Stimulated activated naive CD4-positive, alpha-beta T cell (primary cell): ENCODE measurements at places on chromosomes 7 and 10.

DNA sequence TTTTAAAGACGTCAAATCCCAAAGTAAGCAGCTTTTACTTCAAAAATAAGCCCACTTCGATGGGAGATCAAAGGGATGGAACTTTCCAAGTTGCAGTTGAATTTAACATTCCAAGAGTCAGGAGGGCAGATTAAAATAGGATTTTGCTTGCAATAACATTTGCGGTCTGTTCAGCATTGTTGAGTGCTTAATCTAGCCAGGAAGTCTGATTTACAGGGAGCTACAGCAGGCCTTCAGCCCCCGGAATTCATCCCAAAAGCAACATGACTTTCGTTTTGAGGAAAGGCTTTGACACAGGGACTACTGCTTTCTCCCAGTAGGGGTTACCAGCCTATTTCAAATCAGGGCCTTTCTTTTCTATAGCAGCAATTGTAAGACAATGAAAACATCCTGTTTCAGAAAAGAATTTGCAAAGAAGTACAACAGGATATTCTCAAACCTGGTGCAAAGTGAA is 279.6 kb upstream of the PITRM1 start:
- DNase-seq = no peak

DNA sequence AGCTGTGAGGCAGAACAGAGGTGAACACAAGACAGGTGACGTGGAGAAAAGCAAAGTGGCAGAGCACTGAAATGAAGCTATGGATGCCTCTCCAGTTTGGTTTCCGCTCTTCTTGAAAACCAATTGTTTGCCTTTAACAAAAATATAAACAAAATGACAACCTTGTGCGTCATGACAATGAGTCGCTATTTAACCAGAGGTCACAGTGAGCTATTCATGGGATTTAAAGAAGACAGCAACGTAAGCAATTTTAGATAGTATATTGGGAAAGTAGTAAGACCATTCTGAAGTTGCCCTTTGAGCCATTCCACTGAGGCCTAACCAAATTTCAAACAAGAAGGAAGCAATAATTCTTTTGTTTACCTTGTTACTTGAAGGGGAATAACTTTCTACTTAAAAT is 15.2 kb upstream of the LRRTM3 start:
- DNase-seq = no peak

DNA sequence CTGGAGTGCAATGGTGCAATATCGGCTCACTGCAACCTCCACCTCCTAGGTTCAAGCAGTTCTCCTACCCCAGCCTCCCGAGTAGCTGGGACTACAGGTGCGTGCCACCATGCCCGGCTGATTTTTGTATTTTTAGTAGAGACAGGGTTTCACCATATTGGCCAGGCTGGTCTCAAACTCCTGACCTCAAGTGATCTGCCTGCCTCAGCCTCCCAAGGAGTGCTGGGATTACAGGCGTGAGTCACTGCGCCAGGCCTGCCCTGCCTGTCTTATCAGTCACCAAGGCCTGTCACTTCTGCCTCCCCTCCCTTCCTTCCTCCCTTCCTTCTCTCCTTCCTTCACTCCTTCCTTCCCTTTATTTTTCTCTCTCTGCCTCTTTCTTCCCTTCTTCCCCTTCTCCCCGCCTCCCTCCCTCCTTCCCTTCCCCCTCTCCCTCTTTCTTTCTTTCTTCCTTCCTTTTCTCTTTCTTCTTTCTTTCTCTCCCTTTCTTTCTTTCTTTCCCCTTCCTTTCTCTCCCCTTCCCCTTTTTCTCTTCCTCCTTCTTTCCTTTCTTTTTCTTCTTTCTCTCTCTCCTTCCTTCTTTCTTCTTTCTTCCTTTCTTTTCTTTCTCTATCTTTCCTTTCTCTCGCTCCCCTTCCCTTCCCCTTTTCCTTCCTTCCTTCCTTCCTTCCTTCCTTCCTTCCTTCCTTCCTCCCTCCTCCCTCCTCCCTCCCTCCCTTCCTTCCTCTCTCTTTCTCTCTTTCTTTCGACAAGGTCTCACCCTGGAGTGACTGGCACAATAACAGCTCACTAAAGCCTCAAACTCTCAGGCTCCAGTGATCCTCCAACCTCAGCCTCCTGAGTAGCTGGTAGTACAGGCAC is 3.1 kb upstream of the ST7 start:
- no peak for DNase-seq

DNA sequence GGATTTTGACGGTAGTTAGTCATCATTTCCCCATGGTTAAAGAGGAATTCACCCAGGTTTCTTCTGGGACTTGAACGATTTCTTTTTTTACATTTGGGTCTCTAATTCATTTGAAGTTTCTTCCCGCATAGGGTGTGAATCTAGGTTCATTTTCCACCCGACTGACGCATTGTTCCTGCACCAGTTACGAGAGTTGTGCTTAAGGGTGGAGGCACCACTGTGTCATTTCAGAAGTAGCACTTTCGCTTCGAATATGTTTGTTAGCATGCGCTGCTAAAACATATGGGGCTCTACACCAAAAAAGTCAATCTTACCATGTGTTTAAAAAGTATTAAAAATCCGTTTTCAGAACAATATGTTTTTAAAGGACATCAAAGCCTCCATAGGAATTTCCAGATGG is 140.3 kb downstream of the VIPR2 start:
- DNase-seq = no peak

GRCh38 chr7:105719395-105719794 is 138.1 kb upstream of the EFCAB10 start:
- no peak for DNase-seq

GRCh38 chr7:155071916-155072571 is 1.9 kb downstream of the HTR5A start:
- no peak for DNase-seq

- no peak for DNase-seq
Observed at GRCh38 chr10:132010483-132010882, 28.8 kb upstream of the BNIP3 start.

GRCh38 chr10:856416-857157 is 74.9 kb downstream of the LARP4B start:
- no peak for DNase-seq

DNA sequence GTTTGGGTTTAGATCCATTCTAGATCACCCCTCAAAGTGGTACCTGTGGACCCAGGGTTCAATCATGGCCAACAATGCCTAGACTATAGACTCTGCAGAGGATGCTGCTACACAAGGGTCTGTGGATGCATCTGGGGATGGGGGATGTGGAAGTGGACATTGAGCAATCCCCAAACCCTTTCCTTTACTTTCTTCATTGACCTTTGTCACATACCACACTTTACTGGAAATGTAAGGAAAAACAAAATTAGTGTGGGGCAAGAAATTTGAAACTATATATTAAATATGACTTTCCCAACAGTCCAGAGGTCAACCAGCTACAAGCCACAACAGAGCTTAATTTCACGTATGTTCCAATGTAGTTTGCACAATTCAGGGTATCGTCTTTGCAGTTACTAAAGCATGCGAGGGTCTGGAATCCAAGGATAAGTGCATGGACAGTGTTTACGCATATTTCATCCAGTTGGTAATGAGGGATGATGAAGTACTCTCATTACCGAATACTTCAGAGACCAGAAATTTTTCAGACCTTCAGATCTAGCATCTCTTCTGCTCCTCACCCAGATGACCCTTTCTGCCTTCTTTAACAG is 33.3 kb upstream of the CASD1 start:
- DNase-seq = no peak

DNA sequence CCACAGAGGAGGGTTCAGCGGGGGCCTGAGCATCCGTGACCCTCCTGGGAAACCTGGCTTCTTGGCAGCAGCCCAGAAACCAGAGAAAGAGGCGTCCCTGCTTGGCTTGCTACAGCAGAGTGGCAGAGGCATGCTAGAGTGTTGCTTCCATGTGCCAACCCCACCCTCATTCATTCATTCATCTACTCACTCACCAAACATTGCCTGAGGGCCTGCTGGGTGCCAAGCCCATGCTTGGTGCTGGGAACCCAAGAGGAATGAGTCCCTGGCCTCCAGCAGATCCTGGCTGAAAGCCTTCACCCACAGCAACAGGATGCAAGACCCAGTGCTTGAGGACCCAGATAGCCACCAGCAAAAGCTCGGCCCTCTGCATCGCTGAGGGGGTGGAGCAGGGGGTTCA is 129.0 kb downstream of the CDH23 start:
- no peak for DNase-seq

DNA sequence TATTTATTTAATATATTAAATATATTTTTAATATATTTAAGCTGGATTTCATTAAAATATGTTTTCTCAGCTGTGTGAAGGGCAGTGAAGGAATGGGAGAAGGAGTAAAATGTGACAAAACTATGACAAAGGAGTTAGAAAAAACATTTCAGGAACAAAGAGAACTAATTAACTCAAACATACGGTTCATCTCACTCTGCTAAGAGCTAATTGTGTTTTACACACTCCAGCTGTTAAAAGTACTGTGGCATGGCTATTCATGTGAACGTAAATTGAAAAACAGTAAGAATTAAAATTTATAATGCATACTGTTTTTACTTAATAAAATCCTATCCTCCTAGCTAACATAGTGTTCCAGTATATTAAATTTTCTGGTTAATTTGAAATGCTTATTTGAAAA is 262.5 kb upstream of the GNAI1 start:
- no peak for DNase-seq

- DNase-seq = no peak
Observed at GRCh38 chr7:2965301-2965700, 78.4 kb downstream of the CARD11 start.

DNA sequence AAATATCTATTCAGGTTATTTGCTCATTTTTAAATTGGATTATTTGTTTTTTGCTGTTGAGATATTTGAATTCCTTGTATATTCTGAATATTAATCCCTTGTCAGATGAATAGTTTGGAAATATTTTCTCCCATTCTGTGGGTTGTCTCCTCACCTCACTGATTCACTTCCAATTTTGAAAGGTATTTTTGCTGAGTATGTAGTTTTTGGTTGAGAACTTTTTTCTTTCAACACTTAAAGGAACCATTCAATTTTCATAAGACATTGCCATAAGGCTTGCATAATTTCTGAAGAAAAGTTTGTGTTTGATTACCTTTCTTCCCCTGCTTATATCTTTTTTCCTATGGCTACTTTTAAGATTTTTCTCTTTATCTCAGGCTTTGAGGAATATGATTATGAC is 8.9 kb upstream of the SCRN1 start:
- DNase-seq = no peak

GRCh38 chr7:64744680-64745079 is 49.5 kb upstream of the ZNF138 start:
- no peak for DNase-seq

DNA sequence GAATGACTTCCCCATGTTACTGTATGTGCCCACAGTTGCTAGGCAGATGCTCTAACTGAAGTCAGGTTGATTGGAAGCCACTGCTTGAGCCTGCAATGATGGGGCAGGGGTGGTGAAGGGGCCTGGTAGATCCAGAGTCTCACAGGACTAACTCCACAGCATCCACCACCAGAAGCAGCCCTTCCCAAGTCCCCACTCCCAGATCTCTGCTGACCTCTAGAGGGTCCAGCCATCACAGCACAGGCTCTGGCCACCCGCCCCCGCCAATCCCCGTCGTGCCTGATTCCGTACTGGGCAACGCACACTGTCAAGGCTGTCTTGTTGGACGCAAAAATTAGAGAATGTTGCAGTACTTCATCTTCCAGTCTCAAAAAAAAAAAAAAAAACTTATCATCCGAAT is 136.8 kb upstream of the PDE1C start:
- no peak for DNase-seq

DNA sequence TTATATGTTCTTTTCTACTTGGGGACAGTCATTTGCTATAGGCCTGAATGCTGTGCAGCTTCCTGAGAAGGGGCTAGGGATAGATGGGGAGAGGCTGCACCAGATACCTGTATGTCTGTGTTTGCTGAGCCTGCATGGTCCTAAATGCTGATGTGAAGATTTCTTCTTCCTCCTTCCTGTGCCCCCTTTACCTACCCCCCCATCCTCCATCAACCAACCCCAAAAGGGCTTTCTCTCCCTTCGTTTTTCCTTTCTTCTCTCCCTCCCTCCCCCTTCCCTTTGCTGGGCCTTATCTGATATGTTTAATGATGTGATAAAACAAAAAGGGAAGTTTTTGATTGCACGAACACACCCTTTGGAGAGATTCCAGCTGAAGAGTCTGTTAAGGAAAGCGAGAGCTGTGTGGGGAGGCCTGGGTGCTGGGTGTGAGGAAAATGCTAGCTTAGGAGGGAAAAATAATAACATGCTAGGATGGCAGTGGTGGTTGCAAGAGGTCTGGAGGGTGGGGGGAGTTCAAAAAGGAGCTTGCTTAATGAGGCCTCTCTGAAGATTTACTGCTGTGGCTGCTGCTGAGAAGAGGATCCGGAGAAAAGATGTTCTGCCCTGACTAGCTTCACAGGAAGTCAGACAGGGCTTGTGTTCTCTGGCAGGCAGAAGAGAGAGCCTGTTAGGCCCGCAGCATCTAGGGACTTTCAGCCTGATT is 101.8 kb downstream of the SAMD9 start:
- DNase-seq = no peak

DNA sequence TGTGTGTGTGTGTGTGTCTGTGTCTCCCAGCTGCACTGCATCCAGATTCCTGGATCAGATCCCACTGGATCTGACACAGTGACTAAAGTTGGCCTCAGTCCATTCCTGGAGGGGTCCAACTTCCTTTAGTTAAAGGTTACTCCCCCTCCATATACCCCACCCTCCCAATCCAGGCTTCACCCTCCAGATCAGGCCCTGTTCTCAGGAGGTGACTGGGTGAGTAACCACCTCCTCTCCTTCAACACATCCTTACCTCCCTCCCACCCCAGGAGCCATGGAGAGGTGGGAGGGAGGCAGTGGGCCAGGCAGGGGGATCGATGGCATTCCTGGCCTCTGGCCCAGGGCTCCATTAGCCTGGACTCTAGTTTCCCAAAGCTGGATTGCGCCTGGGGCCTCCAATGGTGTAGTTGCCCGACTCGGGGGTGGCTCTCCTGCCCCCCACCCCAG is 11.3 kb downstream of the KCNIP2 start:
- DNase-seq = no peak

DNA sequence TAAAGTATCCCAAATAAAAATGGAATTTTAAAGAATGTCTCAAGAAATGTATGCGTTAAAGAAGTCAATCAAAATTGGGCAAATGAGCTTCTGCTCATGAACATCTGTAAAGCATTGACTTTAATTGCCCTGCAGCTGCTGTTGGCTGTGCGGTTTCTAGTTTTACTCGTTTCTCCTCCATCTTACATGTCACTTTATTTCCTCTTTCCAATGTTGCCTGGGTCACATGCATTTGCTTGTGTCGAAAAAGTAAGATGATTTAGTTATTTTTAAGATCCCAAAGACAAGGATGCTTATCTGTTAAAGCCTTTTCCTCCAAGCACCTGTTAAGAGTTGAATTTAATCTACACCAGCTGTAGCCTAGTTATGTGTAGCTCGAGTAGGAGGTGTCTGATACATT is 310.4 kb downstream of the EXOC4 start:
- no peak for DNase-seq

DNA sequence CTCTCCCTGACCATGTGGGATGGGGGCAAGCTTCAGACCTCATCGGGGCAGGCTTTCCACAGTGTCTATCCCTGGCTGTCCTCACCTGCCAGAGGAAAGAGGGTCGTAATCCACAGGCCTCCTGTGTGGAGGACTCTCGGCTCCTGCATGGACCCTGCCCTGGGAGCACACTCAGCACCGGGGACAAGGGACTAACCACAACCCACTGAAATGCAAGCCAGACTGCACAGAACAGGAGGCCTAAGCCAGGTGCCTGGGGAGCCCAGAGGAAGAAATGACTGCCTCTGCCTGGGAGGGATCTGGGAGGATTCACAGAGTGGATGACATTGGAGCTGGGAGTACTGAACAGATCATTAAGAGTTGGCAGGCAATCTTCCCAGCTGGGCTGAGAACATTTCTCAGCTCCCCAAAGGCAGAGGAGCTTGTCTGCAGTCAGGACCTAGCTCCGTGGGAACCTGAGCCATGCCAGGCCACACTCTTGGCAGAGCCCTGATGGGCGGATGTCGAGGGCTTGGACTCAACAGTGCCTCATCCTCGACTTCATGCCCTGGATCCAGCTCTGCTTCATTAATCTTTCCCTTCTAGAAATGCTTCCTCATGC is 213.4 kb downstream of the USP6NL start:
- no peak for DNase-seq
